Adipocyte (in vitro differentiated cells): ENCODE measurements at places on chromosomes 5 and 9.

- DNase-seq = peak; percentile 41
These were observed 43.8 kb upstream of the GOLPH3 start for GRCh38 chr5:32217886-32218396.

DNA sequence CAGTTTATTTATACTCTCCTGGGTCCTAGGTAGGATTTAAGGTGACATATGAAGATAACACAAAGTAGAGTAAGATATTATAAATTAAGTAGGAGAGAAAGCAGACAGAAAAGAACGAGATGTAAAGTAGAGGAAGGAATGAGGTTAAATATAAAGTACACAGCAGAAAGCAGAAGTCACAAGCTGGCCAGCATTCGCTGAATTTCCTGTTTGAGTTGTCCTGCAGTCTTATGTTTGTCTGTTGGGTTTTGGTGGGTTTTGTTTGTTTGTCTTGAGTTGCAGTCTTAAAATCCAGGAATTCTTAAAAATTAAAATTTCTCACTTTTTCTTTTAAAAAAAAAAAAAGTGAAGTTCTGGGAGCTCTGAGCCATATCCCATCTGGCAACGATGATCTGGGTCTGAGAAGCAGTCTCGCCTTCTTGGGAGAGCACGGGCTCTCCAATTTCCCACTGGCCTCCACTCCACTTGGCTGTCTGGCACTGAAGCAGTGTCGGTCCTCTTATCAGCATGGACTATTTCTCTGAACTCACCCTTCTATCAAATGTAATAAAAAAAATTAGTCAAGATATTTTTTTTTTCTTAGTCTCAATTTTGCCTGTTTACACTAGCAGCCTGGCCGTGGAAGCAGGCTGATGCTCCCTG, 2.0 kb downstream of the S100Z start:
- no peak for DNase-seq

GRCh38 chr9:34332076-34332964, 3.0 kb downstream of the NUDT2 start:
- DNase-seq = peak; percentile 75

- peak; percentile 35 for DNase-seq
These were observed 303.7 kb upstream of the PAPPA start for GRCh38 chr9:115849679-115850412.

GRCh38 chr5:142621227-142621626, 64.7 kb downstream of the FGF1 start:
- peak; percentile 65 for DNase-seq

GRCh38 chr9:106761493-106761892, 101.5 kb upstream of the ZNF462 start:
- DNase-seq = no peak

DNA sequence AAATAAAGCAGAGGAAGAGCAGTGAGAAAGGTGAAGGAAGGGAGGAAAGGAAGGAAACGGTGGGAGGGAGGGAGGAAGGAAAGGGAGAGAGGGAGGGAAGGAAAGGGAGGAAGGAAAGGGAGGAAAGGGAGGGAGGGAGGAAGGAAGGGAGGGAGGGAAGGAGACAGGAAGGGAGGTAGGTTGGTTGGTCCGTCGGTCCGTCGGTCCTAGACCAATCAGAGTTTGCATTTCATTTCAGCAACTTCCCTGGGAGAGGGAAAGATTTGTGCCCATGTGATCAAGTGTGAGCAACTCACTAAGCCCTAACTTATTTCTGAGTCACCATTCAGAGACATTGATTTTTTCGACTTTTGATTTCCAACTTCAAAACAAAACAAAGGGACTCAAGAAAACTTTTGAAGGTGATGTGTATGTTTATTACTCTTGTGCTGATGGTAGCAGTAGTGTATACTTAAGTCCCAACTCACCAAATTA, 18.8 kb downstream of the NANS start:
- DNase-seq = peak; percentile 77

- DNase-seq = no peak
These were observed 10.7 kb downstream of the GIN1 start for GRCh38 chr5:103109277-103109676.

DNA sequence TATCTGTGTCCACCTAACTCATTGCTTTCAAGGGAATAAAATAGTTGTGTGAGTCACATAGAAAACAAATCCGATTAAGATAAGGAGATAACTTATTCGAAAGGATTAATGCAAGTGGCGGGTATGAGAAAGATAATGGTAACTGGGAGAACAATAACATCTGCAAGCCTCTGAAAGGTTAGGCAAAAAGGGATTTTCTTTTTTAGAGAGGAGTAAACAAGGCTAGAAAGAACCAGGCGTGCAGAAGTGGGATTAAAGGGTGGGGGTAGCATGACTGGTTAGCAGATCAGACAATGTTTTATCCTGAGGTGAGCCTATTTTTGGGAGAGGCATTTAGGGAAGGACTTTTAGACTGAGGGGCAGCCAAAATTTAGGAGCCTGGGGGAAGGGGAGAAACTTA, 34.7 kb upstream of the JMY start:
- no peak for DNase-seq

DNA sequence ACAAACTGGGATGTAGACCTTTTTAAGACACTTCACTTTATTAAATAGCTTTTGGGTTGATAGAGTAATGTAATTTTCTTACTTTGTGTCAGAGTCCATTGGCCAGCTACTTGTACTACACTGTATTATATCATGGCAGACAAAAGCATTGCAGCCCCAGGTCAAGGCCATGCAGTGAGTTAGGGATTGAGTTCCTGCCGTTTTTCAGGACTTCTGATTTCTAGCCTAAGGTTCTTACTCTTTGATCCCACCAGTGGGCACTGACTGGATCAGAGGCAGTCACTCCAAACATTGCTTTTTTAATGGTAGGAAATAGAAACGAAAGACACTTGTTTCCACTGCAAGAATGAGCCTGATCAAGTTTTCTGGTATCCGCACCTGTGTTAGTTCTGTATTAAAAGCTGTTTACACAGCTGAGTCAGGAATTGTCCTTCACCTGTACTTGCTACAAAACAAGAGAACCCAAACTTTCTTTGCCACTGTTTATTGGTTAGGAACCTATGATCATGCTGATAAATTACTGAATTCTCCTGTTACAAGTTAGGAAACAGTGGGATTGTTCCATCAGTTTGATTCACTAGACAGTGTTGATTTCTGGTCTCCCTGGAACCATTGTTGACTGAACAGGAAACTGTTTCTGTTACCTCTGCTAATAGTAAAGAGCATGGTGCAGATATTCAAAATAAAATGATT, 22.1 kb downstream of the LRRC70 start:
- DNase-seq = no peak

GRCh38 chr5:95401626-95402025, 10.5 kb downstream of the FAM81B start:
- no peak for DNase-seq

DNA sequence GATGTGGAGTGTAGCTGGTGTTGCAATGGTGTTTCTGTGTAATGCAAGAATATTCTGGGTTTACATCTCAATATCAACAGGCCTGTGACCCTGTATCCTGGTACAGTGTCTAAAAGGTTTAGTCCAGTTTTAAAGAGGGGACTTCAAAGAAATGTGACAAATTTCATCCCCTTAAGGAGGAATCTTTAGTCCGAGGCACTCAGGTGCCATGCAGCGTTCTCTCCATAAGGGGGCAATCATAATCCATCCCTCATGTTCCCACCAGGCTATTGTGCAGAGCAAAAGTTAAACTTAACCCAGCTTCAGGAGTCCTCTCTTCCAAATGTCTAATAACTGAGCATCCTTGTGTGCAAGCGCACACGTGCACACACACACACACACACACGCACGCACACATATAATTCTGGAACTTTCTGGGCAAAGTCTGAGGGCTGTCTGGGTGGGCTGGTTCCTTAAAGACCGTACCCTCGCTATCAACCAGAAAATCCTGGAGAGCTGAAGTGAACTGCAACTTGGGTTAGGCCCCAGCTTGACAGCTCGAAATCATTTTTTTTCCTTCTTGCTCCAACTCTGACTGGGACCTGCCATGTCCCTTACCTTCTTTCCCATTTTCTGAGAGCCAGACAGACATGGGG, 46.0 kb downstream of the CRB2 start:
- DNase-seq = peak; percentile 68

GRCh38 chr9:98897745-98898144, 46.0 kb upstream of the COL15A1 start:
- DNase-seq = peak; percentile 56

GRCh38 chr9:95188459-95188858, 129.1 kb downstream of the FANCC start:
- no peak for DNase-seq

- DNase-seq = peak; percentile 85
These were observed 104.9 kb downstream of the CFAP90 start for GRCh38 chr5:7745882-7746610.

DNA sequence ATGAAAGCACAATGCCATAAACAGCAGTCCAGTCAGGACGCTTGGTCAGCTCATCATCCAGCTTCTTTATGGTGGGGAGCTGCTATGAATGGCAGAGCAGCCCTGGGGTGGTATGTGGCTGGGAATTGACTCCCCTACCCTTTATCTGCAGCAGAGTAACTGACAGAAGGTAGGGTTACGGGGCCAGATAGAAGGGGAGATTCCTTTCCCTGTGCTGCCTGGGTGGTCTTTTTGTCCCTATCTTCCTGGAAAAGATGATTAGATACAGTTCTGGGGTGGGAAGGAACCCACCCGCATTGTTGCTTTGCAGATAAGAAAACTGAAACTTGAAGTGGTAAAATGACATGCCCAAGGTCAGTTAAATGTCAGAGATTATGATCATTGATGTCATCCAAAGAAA, 405.5 kb downstream of the ARHGEF28 start:
- DNase-seq = no peak

DNA sequence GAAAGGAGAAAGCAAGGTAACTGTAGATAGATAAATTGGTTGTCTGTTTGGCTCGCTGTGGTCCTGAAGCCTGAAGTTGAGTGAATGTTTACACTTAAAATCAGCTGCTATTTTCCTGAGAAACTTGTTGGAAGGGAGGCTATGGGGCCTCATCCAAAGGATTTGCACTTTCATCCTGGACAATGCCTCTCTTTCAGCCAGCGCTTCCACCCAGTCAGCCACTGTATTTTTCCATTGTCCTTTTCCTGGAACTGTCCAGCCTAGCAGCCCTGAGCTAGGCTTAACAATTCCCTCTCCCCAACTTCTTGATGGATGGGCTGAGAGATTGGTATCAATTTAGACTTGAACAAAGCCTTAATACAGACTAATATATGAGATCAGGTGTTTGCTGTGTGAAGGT, 429.2 kb downstream of the DMAC1 start:
- no peak for DNase-seq

DNA sequence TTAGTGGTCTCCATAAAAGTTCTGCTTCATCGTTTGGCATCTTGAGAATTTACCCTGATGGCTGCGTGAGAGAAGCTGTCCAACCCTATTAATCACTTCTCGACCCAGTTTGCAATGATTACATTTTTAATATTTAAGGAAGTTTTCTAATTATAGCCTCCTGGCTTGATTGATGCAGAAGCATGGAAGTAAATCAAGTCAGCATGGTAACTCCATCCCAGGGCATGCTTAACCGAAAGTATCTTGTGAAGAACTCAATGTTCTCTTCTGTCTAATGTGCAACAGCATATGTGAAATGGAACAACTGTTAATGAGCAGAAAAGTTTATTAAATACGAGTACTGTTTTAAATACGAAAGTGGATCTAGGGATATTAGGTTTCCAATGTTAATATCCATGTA, 278.9 kb upstream of the CD180 start:
- no peak for DNase-seq

GRCh38 chr5:87115839-87116364, 151.8 kb upstream of the RASA1 start:
- DNase-seq = no peak

- DNase-seq = no peak
These were observed 38.0 kb downstream of the CERT1 start for GRCh38 chr5:75473463-75473862.

GRCh38 chr5:144125163-144125726, 45.2 kb downstream of the YIPF5 start:
- peak; percentile 71 for DNase-seq

GRCh38 chr9:114299286-114300152, 23.4 kb upstream of the ORM1 start:
- DNase-seq = no peak

- no peak for DNase-seq
These were observed 9.8 kb downstream of the TNIP1 start for GRCh38 chr5:151071021-151071420.

GRCh38 chr5:51397996-51398395, 14.7 kb downstream of the ISL1 start:
- no peak for DNase-seq

DNA sequence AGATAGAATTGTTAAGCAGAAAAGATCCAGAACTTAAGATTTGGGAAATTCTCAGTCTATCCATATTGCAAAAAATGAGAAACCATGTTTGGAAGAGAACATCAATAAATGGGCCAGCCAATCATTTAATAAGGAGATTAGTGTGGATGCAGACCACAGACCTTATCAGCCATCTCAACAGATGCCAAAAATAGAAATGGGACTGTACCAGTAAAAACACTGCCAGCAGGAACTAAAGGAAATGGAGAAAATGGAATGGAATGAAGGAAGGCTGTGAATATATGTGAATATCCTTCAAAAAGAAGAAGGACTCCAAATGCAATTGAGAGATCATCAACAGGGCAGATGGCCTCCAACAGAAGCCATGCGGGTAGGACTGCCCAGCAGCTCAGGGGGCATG, 52.7 kb upstream of the ZNF618 start:
- no peak for DNase-seq

- no peak for DNase-seq
These were observed 94.9 kb upstream of the RANBP3L start for GRCh38 chr5:36396640-36397039.

DNA sequence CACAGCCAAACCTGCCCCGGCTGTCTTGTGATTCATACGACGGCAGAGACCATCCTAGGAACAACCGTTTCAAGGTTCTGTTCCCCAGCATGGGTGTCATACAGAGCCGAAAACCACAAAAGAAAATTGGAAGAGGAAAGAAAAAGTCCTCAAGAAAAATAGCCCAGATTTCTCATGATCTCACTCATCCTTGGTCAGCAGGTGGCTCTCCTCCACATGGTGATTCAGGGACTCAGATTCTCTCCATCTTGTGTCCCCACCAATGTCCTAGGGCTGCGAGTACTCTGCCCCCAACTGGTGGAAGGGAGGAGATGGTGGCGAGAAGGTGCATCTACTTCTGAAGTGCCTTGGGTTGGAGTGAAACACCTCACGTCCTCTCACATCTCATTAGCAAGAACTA, 25.6 kb downstream of the PDZD2 start:
- no peak for DNase-seq

- no peak for DNase-seq
These were observed 485.0 kb downstream of the SPATA31A7 start for GRCh38 chr9:61674882-61675281.

- DNase-seq = no peak
These were observed 11.6 kb downstream of the LHX3 start for GRCh38 chr9:136193127-136193890.

DNA sequence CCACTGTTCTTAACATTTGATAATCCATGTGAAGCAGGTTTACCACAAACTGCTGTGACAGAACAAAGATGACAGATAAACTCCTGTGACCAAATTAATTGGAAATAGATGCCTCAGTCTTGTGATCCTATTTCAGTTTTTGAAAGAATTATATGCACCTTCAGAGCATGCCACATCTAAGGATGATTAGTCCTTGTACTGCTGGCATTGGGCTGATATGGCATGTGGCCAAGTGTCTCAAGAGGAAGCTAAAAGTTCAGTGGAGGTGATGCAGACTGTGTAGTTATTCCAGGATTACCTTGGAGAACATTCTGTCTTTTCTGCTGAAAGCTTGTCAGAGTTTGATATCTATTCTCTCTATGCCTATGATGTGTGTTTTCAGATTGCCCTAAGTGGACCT, 314.4 kb upstream of the EFNA5 start:
- DNase-seq = no peak
